ENCODE measurements at places on chromosomes 5 and 9.

- no peak for DNase-seq
These were observed 12.2 kb upstream of the OBP2B start for GRCh38 chr9:133221177-133221809.

GRCh38 chr5:147779694-147780093 lies 2.8 kb downstream of the JAKMIP2 start:
- no peak for DNase-seq

- DNase-seq: no peak
These were observed 43.8 kb upstream of the DAB2IP start for GRCh38 chr9:121607434-121608167.

GRCh38 chr5:10936081-10936855 lies 175.2 kb upstream of the DAP start:
- no peak for DNase-seq

DNA sequence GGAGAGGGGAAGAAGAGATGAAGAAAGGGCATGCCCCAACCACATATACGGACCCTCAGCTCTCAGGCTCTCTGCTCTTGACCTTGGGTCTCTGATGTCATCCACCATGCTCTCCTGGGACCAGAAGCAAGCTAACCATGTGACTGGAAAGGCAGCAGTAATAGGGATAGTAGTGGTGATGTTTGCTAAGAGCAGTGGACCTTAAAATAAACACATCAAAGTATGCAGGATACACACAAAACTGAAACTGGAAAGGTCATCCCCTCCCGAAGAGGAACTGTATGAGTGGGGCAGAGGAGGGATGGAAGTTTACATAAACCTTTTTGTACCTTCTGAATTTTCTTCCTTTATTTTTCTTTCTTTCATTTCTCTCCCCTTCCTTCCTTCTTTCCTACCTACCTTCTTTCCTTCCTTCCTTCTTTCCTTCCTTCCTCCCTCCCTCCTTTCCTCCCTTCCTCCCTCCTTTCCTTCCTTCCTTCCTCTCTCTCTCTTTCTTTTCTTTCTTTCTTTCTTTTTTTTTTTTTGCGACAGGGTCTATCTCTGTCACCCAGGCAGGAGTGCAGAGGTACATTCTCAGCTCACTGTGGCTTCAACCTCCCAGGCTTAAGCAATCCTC lies 8.1 kb upstream of the PTPN3 start:
- DNase-seq: no peak

DNA sequence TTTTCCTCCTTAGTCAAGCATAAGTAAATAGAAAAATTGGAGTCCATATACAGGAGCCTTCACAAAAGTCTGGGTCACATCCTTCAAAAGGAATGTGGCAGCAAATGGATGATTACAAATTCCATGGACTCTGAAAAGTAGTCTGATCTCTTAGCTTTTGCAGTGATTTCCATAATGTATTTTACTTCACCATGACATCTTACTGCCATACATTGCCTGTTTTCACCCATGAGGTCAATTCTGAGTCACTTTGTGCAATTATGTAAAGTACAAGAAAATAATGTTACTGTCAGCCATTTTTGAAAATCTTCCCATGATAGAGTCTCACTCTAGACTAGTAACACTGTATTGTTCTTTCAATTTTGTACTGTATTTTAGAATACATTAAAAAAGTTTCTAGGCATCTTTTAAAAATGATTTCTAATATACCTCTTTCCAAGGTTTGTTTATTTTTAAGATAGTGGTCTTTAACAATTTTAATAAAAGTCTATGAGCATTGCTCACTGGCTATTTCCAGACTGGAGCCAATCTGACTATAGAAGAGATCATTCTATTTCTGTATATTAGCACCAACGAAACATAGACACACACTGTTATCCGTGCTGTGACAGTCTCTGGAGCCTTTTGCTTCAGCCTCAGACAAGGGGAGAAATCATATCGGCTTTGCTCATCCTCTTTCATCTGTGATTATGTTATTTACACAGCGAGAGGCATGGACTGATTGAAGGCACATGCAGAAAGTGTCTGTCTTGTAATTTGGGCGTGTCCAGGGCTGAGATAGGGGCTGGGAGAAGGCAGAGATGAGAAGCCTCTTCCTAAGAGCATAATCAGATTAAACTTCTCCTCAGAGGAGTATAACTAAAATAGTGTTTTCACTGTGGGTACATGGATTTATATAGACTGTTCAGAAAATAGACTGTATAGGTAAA lies 22.9 kb upstream of the ACTBL2 start:
- DNase-seq: no peak

DNA sequence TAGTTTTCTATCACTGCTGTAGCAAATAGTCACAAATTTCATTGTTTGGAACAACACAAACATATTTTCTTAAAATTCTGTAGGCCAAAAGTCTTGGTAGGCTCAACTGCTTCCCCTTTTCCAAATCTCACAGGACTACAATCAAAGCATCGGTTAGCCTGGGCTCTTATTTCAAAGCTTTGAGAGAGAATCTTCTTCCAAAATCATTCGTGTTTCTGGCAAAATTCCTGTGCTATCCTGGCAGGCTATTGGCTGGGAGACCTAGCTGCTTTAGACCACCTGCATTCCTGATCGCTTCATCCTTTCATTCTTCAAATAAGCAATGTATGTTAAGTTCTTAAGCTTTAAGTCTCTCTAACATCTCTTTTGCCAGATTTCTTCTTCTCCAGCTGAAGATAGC lies 629.8 kb upstream of the CDH18 start:
- DNase-seq: no peak

Data from NCI-H1436 (cell line).